ENCODE measurements at places on chromosomes 1 and 21.

- no peak for DNase-seq
These were observed 53.8 kb upstream of the KCNA3 start for GRCh38 chr1:110728388-110729001.

DNA sequence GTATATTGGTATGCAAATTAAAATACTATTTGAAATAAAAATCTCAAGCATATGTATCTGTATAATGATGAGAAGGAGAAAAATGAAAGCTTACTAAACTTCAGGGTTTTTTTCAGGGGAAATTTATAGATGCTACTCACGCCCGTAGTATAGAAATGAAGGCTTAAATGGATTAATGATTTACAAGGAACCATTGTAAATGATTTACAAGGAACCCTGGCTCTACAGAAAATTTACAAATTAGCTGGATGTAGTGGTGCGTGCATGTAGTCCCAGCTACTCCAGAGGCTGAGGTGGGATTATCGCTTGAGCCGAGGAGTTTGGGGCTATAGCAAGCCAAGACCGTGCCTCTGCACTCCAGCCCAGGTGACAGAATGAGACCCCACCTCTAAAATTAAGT lies 150.5 kb downstream of the PCBP3 start:
- no peak for DNase-seq

GRCh38 chr1:157696966-157697628 lies 3.5 kb downstream of the FCRL3 start:
- DNase-seq = no peak

DNA sequence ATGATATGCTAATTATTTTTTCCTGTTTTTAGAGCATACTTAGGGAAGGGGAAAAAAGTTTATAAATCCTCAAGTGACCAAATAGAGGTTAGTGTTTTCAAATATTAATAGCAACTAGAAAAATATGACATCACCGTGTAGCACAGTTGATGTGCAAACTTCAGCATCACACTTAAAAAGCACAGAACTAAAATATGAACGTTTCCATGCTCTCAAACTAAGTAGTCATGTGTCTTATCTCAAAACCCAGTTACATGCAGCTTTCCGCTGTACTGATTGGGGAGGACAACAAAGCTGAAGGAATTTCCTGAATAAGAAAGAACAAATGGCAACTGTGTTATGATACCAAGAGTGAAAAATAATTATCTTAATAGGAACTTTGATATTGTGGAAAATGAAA lies 903.7 kb downstream of the ADGRL2 start:
- DNase-seq = no peak

- no peak for DNase-seq
These were observed 30.7 kb upstream of the IFNAR2 start for GRCh38 chr21:33199100-33199464.

- no peak for DNase-seq
These were observed 852 bp downstream of the RGS7 start for GRCh38 chr1:241356187-241356518.

Measured in HL-60 (cell line).